Stimulated activated CD8-positive, alpha-beta memory T cell treated with anti-CD3 and anti-CD28 coated beads, Interleukin-4, amount 100 ng/mL, for 1 hour (primary cell): ENCODE measurements at places on chromosomes 12 and 14.

- no peak for DNase-seq
Observed at GRCh38 chr12:14416658-14417057, 51.2 kb downstream of the ATF7IP start.

DNA sequence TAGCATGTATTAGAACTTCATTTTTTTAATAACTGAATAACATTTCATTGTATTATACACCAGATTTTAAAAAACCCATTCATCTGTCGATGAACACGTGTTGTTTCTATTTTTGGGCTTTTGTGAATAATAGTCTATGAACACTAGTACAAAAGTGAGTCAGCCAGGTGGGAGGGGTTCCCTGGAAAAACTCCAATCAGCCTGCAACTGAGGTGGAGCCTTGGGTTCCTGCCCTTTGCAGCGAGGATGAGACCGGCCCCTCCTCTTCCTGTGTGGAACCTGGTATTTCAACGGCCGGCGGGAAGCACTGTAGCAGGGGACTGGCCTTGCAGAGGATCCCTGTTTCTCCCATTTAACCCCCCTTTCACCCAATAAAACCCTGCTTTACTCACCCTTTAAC, 56.1 kb downstream of the LMNTD1 start:
- DNase-seq: no peak

- DNase-seq: no peak
Observed at GRCh38 chr12:32881702-32882101, 14.9 kb downstream of the PKP2 start.

GRCh38 chr12:59383079-59383822, 212.6 kb upstream of the SLC16A7 start:
- DNase-seq: no peak

DNA sequence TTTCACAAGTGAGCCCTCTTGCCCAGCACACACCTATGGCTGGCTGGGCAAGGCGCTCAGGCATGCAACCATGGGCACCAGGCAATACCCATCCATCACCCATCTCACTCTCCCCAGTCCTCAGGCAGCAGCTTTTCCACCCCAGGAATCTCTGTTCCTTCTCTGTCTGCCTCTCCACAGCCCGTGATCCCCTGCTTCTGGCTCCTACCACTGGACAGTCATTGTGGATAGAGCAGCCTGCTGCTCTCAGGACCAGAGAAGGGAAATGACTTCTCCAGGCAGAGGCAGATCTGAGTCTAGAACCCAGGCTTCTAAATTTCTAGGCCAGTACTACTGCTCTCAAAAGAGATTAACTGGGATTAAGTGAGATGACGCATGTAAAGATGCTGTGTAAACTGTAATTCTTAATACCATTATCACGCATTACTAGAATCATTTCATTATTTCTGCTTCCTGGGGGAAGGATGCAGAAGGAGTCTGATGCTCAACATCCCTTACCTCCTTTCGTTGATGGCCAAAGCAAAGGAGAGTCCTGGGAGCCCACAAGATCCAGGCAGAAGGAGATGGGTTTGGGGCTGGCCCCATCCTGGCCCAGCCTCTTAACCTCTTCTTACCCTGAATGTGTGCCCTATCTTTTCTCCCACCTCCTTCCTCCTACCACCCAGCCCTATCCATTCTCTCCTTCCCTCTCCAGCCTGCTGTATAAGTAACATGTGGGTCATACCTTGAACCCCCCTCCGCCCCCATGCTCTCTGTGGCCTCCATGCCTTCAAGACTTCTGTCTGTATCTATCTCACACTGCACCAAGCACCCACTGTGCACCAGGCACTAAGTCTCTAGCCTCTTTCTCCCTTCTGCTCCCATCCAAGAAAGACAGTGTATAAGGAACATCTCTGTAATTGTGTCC, 4.8 kb upstream of the AQP5 start:
- no peak for DNase-seq

- DNase-seq: no peak
Observed at GRCh38 chr12:94749455-94749854, 99.1 kb upstream of the TMCC3 start.
